ENCODE measurements at places on chromosomes 5 and 9. TPM values are rescaled to one million over a fixed set of nuclear protein-coding genes. Genes with fewer than 3 reads are reported as not detected.
A peak's percentile ranks its signal among the peaks of the same experiment; 100 is the strongest.

DNA sequence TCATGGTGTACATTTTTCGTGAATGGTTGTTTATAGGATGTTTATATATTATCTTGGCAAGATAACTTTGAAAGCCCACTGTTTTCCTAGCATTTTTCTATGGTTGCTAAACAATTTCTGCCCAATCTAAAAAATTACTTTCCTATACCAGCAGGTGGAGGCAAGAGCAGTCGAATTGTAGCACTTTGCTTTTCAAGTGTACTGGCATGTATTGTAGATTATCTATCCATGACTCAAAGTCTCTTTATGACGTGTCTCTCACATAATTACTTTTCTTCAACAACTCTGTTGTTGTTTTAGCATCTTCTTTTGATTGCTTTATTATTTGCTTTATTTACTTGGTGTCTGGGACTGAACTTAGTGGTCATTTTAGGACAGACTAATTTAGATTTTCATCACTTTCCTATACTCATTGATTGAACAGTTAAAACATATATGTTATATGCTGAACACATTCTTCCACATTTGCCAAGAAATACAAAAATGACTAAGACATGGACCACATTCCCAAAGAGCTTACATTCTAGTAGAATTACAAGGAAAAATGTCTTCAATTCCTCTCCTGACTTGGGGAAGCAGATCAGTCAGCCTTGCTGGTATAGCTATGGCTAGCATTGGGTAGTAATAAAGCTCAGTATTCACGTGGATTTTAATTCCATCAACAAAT is 20.7 kb downstream of the NLN start:
- DNase-seq, result peak; percentile 81

Gene IFNA2
- not detected for polyA plus RNA-seq

- DNase-seq, result no peak
Observed at GRCh38 chr9:34988218-34989002, 1.1 kb upstream of the DNAJB5 start.

Gene GAPT
- not detected for polyA plus RNA-seq

Gene TMC1
- not detected for polyA plus RNA-seq
